ENCODE measurements at places on chromosomes 13 and 19.

- DNase-seq = no peak
Observed at GRCh38 chr13:45878966-45879365, 27.4 kb upstream of the SIAH3 start.

DNA sequence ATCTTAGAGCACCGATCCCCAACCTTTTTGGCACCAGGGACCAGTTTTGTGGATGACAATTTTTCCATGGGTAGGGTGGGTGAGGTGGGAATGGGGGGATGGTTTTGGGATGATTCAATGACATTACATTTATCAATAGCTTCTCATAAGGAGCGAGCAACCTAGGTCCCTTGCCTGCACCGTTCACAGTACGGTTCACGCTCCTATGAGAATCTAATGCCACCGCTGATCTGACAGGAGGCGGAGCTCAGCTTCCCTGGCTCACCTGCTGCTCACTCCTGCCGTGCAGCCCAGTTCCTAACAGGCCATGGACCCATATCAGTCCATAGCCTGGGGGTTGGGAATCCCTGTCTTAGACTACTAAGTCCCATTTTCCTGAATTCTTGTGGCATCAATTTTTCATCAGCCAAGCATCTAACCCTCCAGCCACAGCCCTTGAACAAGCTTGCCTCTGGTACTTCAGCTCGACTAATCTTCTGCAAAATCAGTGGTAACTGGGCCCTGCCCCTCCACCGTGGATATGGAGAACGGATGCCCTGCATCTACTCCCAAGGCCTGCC is 37.0 kb upstream of the MAP3K10 start:
- no peak for DNase-seq

DNA sequence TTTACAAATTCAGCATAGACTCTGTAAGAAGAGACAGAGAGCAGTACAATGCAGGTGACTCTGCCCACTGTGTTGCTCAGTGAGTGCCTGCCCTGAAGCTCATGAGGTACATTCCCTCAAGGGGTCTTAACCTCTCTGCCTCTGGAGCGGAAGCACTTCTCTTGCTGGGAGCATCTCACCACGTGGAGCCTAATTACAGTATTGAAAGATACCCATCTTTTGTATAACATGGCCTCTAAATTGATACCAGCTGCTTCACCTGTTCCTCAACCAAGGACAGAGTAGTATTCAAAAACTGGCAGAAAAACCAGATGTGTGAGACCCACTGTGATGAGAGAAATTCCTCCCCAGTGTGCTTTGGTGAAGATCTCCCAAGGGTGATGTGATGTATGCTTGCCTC is 77.1 kb downstream of the SACS start:
- no peak for DNase-seq

DNA sequence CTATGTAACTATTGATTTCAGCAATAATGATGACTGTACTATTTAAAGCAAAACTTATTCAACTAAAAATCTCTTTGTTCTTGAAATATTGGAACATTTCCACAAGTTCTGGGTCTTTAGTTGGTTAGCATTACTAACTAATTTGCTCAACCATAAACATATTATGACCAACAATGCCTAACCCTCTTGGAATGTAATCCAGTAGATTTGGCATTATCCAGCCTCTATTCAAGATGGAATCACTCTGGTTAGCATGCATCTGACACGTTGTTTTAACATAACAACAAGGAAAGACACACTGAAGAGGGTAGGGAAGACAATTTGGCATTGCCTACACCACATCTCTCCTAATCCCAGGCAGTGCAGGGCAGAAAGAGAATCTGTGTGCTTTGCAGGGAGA is 941.3 kb upstream of the PCDH20 start:
- no peak for DNase-seq

Data from right atrium auricular region (tissue), 2 donors.